Fibroblast of skin of back (primary cell): ENCODE measurements at places on chromosomes 4 and X.

- DNase-seq = no peak
Observed at GRCh38 chr4:8402640-8403039, 37.9 kb downstream of the ACOX3 start.

DNA sequence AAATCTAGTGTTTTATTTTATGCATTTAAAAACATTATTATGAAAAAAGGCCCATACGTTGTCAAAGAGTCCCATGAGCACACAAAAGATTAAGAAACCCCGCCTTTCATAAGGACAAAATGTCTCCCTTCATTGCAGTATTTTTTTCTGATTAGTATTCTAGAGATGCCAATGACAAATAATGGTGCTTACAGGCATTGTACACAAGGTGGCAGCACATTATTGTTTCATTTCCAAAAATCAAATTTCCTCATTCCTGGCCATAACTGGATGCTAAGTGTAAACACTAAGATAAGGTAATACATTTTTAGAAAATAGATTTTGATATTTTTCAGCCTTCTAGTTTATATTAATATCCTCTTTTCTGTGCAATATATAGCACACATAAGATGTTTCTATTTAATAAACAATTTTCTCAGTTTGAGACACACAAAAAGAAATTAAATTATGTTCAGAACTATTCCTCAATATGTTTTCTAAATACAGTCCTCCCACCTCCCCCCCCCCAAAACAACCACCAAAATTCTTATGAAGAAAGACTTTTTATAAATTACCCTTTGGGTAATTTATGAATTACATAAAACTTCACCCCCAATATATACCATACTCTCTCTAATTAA, 47.7 kb downstream of the TIGD2 start:
- DNase-seq = peak; percentile 43

DNA sequence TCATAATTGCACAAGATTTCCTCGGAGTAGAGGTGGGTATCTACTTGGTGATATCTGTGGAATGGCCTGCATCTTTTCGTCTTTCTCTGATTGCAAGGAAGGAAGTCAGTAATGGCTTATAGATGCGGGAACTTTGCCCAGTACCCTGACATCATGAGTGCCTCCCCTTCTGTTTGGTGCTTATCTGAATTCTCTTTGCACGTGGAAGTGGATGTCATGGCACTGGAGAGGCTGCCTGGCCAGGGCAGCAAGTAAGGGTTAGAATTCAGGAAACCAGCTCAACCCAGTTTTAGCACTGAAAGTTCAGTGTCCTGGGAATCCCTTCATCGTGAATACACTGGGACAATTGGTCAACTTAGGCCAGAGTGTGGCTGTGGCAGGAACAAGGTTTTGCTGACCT, 83.5 kb upstream of the RAPGEF2 start:
- DNase-seq = no peak

DNA sequence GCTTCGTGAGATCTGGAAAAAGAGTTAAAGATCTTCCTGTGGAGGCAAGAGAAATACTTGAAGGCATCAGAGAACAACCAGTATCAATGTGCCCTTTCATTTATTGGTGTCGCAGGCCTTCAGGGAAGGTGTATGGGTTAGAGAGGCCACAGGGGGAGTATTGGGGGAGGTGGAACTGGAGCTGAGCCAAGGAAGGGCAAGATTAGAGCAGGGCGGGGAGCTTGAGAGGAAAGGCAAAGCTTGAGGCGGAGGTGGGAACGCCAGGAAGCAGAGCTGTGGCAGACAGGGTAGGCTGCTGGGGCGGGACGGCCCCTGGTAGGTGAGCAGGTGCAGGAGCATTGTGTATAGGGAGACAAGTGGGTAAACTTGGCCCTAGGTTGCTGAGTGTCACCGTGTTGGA, 329.9 kb downstream of the ARHGAP10 start:
- DNase-seq = no peak

DNA sequence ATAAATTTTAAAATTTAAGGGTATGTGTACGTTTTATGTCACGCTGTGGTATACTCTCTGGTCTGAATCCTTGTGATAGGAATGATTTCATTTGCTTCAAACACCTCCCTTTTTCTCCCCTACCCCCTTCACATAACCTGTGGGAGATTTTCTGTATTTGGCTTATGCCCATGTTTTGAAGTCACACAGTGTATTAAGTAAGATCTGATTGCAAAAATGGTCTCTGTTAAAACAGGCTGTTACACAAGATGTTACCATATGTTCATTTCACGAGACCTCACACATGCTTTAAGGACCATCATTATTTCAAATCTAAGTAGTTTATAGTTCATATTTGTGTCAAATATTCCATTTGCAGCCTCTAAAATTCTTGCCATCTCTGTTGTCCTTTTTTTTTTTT, 63.5 kb downstream of the TMEM131L start:
- no peak for DNase-seq

GRCh38 chr4:181147416-181147951, 1095.7 kb upstream of the TENM3 start:
- DNase-seq = no peak

GRCh38 chr4:127113844-127114362, 518.9 kb upstream of the INTU start:
- DNase-seq = no peak

- peak; percentile 24 for DNase-seq
Observed at GRCh38 chr4:15682242-15683142, 865 bp downstream of the FAM200B start.

GRCh38 chr4:138918169-138918869, 97.3 kb upstream of the NOCT start:
- DNase-seq = no peak

- DNase-seq = no peak
Observed at GRCh38 chr4:83546786-83547185, 10.9 kb downstream of the GPAT3 start.
